ENCODE measurements at places on chromosomes 2 and 18. TPM values are rescaled to one million over a fixed set of nuclear protein-coding genes. Genes with fewer than 3 reads are reported as not detected.

DHRS9 gene
- total RNA-seq = not detected

DNA sequence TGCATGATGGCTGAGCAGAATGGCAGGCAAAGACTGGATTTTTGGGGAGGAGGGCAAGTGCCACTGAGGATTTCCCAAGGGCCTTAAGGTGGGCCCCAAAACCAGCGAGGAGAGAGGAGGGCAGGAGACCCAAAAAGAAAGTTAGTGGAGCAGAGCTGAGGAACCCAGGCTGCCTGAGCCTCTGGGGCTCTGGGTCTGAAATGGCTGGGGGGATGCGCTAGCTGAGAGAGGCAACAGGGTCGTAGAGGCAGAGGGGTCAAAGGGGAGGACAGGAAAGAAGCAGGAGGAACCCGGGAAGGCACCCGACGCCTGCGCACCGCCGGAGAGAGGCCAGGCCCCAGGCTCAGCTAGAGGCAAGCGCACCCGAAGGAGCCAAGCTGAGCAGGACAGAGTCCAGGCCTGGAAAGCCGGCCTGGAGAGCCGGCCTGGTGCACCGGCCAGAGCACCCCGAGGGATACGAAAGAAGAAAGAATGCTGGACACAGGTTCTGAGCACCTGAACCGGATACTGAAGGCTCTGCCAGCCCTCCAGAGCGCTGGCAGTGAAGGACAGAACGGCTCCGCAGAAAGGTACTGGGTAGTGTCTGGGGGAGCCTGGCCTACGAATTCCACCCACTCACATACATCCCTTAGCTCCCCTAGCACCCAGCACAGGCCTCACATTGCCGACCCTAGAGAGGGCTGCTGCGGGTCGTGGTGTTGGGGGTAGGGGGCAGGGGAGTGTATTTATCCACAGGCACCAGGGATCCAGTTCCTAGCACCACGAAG lies 39.5 kb upstream of the ATP6V1B1 start:
- no peak for DNase-seq

TUBB6 gene
- total RNA-seq = 167 TPM

DNA sequence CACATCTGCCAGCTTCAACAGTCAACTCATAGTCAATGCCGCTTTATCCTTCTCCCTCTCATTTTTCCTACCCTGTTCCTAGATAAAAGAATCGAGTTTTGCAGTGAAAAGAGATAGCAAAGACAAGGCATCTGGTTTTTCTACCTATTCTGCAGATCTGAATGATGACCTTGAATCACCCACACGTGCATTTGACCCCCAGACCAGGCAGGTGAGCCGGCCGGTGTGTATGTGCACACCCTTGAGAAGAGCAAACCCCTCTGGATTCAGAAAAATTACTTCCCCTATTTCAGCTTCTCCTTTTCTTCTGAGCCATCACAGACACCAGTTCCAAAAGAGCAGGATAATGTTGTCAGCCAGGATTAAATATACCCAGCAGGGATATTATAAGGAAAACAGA lies 115.6 kb upstream of the ST6GAL2 start:
- no peak for DNase-seq

RETREG2 gene
- 64.5 TPM for total RNA-seq

RBKS gene
- 9.9 TPM for total RNA-seq

GRCh38 chr2:8574196-8575037 lies 107.4 kb upstream of the ID2 start:
- DNase-seq = peak; percentile 18

- no peak for DNase-seq
Measured at GRCh38 chr18:44852818-44853217, 172.1 kb downstream of the SETBP1 start.

DNA sequence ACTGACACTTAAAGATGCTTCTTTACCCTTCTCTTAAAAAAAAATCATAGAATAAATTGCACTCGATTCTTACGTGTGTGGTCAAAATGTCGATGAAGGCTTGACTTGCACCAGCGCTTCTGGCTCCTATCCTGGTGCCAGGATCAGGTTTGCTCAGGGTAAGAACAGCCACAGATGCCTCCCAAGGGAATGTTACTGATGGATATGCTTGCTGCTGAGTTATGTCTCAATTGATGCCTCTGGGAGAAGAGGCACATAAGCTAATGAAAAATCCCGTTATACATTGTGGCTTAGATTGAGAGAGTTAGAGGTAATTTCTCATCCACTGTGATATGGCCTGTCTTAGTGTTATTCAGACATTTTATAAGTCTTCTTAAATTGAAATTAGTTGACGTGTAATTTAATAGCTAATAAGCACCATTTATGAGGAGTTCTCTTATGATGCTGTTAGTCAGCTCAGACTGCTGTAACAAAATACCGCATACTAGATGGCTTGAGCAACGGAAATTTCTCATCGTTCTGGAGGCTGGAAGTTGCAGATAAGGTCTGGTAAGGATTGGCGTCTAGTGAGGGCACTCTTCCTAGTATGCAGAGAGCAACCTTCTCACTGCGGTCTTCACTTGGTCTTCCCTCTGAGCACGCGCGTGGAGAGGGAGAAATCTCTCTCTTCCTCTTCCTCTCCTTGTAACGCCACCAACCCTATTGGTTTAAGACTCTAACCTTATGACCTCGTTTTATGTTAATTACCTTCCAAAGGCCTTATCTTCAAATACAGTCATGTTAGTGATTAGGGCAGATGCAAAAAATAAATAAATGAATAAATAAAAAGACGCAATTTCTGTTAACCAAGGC lies 116.6 kb upstream of the NOSTRIN start:
- no peak for DNase-seq

DNA sequence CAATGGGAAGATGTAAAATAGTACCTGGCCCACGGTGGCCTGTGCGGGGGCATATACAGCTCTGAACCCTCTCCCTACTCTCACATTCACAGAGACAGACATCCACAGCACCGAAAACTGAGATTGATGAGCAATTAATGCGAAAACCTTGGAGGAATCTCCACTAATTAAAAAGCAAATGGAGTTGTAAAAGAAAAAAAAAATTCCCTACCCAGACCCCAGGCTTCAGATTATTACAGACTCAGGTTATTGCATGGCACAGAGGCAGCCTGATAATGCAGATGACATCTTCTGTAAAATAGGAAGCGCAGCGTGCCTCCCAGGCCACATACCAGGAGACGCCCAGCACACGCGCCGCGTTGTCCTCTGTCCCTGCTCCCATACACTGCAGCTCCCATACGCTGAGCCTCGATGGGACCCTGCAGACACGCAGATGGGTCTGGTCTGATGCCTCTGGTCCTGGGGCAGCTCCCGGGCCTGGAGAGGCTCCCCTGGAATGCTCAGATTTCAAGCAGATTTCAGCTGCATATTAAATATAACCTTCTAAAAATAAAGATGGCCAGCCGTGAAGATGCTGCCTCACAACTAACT lies 496.1 kb upstream of the MYT1L start:
- no peak for DNase-seq

RAB6C gene
- not detected for total RNA-seq

- DNase-seq = no peak
Measured at GRCh38 chr2:69494126-69494525, 56.9 kb upstream of the NFU1 start.

DNA sequence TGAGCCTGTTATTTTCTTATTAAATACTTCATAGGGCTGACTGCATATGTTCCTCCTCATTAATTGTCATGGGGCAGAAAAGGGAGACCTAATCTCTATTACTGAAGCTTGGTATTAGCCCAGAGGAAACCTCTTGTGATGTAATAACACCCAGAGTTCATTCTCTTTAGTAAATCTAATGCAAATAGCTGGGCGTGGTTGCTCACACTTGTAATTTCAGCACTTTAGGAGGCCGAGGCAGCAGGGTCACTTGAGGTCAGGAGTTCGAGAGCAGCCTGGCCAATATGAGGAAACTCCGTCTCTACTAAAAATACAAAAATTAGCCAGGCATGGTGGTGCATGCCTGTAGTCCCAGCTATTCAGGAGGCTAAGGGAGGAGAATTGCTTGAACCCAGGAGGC lies 14.7 kb downstream of the DAW1 start:
- no peak for DNase-seq

DNA sequence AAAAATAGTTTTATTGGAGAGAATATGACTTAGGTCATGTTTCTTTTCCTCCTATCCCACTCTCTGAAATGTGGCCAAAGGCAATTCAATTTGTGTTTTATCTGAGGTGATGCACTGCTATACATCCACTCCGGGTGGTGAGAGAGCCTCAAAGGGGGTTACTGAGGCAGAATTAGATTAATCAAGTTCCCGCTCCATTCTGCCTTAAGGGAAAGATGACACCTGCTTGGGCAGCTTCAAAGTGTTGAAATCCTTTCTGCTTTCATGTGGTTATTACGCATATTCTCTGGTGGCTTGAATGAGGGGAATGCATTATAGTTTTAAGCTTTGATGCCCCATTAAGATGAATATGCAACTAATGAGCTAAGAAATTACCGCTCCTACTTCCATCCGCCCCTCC lies 213.0 kb upstream of the TMEFF2 start:
- no peak for DNase-seq

- DNase-seq = peak; percentile 79
Measured at GRCh38 chr2:236731767-236732580, 162.3 kb downstream of the ACKR3 start.

SERPINB12 gene
- not detected for total RNA-seq

DNA sequence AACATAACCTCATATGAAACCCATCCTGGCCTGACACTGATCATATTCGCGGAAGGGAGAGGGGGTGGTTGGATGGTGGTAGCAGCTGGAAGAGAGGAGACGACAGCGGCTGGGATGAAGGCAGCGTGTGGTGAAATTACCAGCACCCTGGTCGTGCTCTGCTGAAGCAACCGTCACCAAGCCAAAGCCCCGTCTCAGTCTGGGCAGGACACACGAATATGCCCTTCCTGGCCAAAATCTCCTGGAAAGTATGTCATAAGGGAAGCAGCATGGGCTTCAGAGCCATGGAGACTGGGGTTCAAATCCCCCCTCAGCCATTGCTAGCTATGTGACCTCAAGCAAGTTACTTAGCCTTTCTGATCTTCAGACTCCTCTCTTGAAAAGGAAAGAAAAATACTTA lies 63.2 kb upstream of the CABLES1 start:
- DNase-seq = no peak

GRCh38 chr2:181627545-181627944 lies 29.4 kb downstream of the CERKL start:
- DNase-seq = peak; percentile 83

GRCh38 chr2:224973112-224974016 lies 68.9 kb downstream of the DOCK10 start:
- DNase-seq = peak; percentile 34

OTX1 gene
- total RNA-seq = 1.4 TPM

DNA sequence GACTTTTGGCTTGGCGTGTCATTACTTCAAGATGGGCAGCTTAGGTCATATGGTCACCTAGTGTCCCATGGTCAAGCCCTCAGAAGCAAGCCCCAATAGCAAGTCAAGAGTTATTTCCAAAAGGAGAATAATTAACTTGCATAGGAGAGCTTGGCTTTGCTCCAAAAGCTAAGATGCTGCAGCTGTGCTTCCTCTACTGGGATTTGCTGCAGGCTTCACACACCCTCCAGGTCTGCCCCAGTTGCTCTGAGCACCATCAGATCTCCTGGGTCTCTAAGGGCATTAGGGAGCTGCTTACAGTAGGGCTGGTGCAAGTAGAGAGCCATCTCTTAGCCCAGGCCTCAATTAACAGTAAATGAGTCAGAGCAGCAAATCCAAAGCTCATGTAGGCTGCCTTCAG lies 46.6 kb downstream of the THUMPD2 start:
- DNase-seq = no peak

DNA sequence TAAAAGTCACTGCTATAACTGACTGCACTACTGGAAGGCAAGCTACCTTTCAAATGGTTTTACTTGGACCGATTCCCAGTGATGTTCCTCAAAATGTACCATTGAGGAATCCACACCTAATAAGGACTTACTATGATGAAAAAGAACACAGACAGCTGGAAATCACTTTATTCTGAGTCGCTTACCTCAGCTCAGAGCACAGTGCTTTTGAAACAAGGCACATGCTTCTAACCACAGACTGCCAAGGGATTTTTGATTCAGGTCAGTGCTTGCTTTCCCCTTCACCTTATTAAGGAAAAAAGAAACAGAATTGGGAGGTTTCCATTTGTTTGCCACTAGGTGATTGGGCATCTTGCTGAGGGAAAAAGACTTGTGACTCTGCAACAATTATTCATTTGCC lies 707.5 kb upstream of the FSHR start:
- DNase-seq = no peak

- DNase-seq = no peak
Measured at GRCh38 chr2:172467382-172467781, 40.0 kb downstream of the ITGA6 start.

DNA sequence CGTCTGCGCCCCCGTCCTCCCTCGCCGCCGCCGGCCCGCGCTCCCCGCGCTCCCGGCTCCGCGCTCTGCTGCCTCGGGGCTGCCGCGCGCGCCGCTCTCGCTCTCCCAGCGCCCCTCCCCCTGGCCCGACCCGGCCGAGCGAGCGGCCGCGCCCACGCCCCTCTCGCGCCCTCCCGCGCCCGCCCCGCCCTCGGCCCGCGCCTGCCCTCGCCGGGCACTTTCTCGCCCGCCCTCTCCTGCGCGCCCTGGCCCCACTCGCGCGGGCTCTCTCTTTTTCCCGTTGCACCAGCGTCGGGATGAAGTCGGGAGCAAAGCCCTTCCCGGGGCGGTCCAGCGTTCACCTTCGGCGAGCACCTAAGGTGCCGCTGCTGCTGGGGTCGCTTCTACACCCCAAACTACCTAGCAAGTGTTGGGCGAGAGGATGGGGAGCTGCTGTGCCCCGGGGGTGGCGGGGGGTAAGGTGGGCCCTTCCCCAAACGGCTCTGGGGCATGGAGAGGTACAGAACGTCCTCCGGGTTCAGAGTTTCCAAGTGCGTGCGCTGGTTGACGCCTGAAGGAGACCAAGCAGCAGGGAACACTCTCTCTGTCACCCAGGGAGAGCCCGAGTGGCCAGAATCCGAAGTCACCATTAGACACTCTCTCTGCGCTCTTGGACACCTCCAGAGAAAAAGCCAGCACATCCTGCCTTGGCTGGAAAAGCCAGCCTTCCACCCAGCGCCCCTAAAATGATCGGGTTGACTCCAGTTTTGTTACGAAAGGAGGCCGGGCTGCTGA lies at the start of gene COLEC12:
TSS of gene COLEC12 (minus strand) at position 70 of the 774 bp plus-strand sequence. CDS start 187 bp downstream, outside the sequence.
- DNase-seq = no peak

GRCh38 chr2:96977631-96978195 lies 8.7 kb downstream of the FAM178B start:
- DNase-seq = peak; percentile 43

- peak; percentile 11 for DNase-seq
Measured at GRCh38 chr2:102618452-102619413, 620 bp upstream of the SLC9A2 start.

TTC21B gene
- total RNA-seq = 9.8 TPM

DNA sequence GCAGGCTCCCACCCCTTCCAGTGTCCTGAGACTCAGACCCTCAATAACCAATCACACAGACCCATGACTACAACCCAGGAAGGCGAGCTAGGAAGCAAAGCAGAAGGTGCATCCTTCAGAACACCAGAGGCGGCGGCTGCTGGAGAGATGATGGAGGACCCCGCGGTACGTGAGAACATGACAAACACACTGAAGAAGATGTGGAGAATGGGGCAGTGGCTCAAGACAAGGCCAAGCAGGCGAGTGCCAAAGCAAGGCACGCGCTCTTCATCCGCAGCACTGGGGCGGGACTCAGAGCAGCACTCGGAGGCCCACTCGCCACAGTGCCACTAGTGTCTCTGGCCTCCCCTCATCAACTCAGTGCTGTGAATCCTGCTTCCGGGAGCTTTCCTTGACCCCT lies 13.7 kb downstream of the ERFE start:
- no peak for DNase-seq

PRKAG3 gene
- not detected for total RNA-seq

Measured in MCF 10A (cell line).